RPMI7951 (cell line): ENCODE measurements at places on chromosomes 2 and 18. TPM values are rescaled to one million over a fixed set of nuclear protein-coding genes. Genes with fewer than 3 reads are reported as not detected.

The NYAP2 gene
- total RNA-seq: not detected in 2 replicates

The LBX2 gene
- 6.7 and 10.6 TPM in 2 replicates for total RNA-seq

The INPP5D gene
- 0.24 and 1.1 TPM in 2 replicates for total RNA-seq

The IL37 gene
- 0.36 and 0.49 TPM in 2 replicates for total RNA-seq

The KATNAL2 gene
- 4.3 and 5.8 TPM in 2 replicates for total RNA-seq

The RFX8 gene
- total RNA-seq: 9.3 and 10.8 TPM in 2 replicates

The CCDC138 gene
- total RNA-seq: 16.0 and 20.4 TPM in 2 replicates

The GYPC gene
- total RNA-seq: 185 and 192 TPM in 2 replicates

The SLC4A3 gene
- 2.8 and 3.0 TPM in 2 replicates for total RNA-seq

- peak; percentile 26 for DNase-seq
Measured at GRCh38 chr2:205405194-205405593, 277.1 kb upstream of the NRP2 start.

DNA sequence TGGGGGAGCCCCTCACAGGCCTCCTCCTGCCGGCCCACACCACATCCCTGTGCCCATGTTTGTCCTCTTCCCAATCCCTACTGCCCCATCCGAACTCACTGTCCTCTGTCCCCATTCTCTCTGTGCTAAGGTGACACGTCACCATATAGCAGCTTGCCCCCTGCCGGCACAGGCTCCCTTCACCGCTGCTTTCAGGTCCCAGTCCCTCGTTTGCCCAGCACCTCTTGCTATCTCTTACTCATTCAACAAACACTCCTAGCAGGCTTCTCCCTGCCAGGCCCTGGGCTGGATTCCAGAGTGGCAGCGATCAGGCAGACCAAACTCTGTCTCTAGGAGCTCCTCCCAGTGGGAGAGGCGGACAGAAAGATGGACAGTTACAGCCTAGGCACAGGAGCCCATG is 74.3 kb downstream of the TFCP2L1 start:
- no peak for DNase-seq

DNA sequence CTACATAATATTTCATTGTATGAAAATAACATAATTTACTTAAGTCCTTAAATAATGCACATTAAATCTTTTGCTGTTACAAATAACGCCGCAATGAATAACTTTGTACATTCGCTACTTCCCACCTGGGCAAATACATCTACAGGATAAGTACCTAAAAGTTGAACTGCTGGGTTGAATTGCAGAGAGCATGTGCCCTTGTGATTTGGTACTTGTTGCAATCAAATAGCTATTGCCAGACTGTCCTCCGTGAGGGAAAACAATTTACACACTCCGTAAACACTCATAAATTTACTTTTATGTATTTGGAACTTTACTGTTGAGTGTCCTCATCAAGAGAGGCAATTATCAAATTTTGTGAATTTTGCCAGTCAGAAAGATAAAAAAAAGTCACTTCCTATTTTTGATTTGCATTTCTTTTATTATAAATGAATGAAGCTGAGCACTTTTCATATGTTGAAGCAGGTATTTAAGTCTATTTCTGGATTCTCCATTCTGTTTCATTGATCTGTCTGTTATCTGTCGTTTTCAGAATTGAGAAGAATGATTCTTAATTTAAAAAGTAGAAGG is 140.8 kb upstream of the SERTAD2 start:
- no peak for DNase-seq

DNA sequence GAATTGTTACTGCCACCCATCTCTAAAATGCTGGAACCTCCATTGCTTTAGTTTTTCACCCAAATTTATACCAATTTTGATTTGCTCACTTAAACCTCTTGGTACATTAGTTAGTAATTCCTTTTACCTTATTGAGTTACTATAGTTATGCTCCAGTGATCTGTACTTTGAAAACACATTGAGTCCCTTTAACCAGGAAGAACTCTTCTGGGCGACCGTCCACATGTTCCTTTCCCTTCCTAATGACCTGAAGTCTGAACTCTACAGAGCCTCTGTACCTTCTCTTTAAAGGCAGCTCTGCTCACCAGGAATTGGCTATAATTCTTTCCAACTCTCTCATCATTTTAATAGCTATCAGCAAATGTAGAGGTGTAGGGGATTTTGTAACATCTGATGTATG is 290.0 kb downstream of the NEDD4L start:
- DNase-seq: no peak

DNA sequence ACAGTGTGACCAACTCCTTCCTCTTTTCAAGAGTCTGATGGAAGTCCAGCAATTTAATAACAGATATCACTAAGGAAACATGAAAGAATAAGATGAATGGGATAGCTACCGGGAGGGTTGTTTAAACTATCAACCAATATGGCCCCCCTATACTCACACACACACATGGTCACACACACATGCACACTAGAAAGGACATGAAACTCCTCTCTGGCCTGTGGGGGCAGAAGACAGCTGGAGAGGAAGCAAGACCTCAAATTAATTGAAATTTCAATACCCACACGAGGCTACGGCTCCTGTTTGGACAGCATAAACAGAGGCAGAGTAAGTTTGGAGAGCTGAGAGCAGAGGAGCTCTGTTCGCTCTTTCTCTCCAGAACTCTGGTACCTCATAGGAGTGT is 34.7 kb upstream of the REEP1 start:
- DNase-seq: no peak

DNA sequence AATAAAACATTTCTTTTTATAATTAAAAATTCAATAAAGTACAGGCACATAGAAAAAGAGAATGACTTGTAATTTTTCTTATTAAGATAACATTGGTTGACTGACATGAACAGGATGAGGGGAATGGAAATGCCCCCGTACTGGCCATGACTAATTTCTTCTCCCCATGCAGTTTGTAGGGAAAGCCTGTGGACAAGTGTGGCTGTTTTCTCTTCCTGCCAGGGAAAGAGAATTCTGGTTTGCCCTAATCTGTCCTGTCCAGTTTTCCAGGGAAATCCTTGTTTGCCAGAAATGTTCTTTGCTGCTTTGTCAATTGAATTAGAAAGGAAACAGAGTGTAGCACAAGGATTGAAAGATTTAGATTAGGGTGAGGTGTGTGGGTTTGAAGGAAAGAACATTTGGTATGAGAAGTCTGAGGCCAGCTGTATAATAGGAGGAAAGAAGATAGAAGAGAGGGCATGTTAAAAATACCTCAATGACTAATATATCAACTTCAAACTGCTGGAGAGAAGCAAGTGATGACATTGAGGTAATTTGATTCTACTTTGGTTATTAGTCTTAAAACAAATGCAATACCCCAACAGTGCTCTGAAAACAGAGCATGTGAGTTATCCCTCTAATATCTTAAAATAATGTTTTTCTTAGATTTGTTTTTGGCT is 593.9 kb upstream of the ZNF804A start:
- no peak for DNase-seq

DNA sequence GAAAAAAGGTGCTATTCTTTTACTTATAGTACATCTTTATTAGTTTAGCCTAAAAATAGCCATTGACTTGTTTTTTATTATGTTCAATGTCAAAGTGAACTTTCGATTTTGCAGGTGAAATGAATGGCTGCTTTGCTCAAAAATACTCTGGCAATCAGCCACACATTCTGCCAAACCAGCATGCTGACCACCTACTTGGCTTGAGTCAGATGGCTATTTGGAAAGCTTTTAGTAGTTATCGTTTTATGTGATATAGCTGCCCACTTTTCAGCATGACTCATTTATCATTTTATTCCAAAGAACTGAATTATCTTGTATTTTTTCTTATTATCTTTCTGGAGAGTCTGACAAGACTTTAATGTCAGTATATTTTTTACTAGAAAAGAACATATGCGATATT is 1615.8 kb upstream of the TMEFF2 start:
- no peak for DNase-seq

GRCh38 chr2:235506997-235507615 is 13.3 kb downstream of the AGAP1 start:
- DNase-seq: no peak

GRCh38 chr2:12770300-12770968 is 53.7 kb downstream of the TRIB2 start:
- DNase-seq: no peak

DNA sequence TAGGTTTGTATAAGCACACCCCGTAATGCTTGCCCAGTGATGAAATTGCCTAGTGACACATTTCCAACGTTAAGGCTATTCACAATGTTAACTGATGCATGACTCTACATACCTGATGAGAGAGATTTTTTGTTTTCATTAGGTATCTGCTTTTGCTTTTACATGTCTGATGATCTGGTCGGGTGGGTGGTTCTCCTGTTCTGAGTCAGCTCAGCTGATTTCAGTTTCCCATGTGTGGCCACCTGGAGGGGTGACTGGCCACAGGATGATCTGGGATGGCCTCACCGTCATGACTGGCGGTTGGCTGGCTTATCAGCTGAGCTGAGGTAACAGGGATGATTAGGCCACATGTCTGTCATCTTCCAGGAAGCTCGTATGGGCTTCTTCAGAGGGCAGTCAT is 33.8 kb upstream of the ACYP2 start:
- DNase-seq: peak; percentile 17

DNA sequence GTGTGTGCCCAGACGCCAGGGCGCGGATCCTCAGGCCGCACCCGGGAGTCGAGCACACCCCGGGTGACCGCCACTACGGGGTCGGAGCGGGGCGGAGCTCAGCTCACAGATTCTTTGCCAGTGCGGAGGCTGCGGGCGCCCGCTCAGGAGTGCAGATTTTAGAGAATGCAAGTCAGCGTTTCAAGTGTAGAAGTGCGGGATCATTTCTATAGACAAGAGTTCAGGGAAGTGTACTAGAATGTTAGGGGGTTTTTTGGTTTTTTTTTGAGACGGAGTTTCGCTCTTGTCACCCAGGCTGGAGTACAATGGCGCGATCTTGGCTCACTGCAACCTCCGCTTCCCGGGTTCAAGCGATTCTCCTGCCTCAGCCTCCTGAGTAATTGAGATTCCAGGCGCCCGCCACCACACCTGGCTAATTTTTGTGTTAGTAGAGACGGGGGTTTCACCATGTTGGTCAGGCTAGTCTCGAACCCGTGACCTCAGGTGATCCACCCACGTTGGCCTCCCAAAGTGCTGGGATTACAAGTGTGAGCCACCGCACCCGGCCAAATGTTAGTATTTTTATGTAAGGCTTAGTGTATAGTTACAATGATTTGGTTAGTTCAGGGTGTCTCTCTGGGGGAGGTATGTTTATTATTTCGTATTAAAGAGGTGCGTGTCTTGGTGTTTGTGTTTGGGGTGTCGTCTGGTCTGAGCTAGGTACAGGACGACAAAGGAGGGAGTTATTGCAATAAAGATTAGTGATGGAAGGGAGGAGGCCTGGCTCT is 619 bp upstream of the FAM168B start:
- no peak for DNase-seq

DNA sequence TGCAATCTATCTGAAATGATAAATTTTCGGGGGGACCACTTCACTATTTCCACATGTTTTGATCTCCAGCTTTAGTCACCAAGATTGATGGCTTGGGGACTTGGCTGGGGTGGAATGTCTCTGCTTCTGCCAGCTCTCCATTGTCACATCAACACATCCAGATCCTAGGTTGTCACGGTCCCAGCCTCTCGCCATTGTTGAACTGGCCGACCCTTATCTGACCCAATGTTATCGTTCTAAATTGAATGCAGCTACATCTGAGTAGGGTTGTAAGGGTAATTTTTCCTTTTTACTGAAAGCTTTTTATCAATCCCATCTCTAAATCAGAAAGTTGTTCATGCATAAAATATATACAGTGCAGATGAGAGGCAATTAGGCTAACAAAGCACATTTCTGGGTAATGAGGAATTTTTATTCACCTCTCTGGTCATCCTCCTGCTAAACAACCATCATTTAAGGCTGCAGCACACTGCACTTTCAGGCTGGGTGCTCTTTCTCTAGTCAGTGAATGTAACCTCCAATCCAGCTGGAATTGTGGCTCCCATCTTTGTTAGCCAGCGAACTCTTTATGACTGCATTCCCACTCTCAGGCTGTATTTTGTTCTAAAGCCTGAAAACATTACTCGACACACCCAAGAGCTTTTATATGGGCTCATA is 128.2 kb downstream of the COL4A4 start:
- DNase-seq: no peak

DNA sequence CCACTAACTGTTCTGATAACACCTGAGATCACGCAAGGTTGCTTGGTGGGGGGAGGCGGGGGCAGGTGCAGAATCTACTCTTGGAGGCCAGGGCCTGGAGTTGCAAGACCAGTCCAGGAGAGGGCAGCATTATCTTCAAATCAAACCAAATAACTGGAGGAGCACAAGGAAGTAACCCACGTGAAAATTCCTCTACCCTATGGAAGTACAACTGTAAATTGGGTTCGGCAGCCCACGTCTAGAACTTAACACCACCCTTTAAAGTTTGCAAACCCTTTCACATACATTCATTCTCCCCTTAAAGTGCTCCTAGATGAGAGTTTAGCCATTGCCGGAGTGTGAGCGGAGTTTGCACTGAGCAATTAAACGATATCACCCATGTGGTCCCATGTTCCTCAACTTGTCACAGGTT is 19.6 kb upstream of the CXCR1 start:
- peak; percentile 73 for DNase-seq

GRCh38 chr2:190670182-190670946 is 21.5 kb downstream of the NAB1 start:
- DNase-seq: no peak

DNA sequence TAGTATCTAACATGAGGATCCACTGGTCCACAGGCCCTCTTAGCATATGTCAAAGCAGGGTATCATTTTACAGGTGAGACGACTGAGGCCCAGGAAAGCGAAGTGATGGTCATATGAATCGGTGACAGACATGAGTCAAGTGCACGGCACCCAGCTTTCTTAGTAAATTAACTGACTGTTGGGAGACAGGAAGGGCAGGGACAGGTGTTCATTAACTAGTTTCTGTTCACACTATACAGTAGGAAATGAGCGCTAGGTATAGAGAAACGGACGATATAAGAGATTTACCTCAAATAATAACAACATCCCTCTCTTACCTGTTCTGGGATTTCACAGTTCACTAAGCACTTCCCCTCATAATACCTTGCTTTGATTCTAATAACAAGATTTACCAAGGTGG is 1.7 kb upstream of the SMARCAL1 start:
- no peak for DNase-seq

GRCh38 chr2:8234253-8234652 is 447.6 kb upstream of the ID2 start:
- no peak for DNase-seq

GRCh38 chr2:109305490-109306167 is 176.6 kb downstream of the SH3RF3 start:
- no peak for DNase-seq

GRCh38 chr18:36352384-36352783 is 54.9 kb downstream of the FHOD3 start:
- DNase-seq: peak; percentile 94
